ENCODE measurements at places on chromosomes 1 and 21. TPM values are rescaled to one million over a fixed set of nuclear protein-coding genes. Genes with fewer than 3 reads are reported as not detected.
A peak's percentile ranks its signal among the peaks of the same experiment; 100 is the strongest.

The EXO1 gene
- not detected for total RNA-seq

The ITGB2 gene
- total RNA-seq: 65.5 TPM

The SPAG17 gene
- total RNA-seq: not detected

The PODN gene
- 245 TPM for total RNA-seq

The DCDC2B gene
- total RNA-seq: not detected

The UBE2U gene
- not detected for total RNA-seq

The HTR6 gene
- total RNA-seq: not detected

The PTPN7 gene
- not detected for total RNA-seq

The IGSF21 gene
- total RNA-seq: 2.4 TPM

The PLPPR5 gene
- not detected for total RNA-seq

The ADGRL4 gene
- 73.5 TPM for total RNA-seq

GRCh38 chr21:28111151-28111619 lies 881.5 kb downstream of the LTN1 start:
- peak overlapping the region; percentile 60 for H3K27ac ChIP-seq
- peak; percentile 73 for DNase-seq
- no peaks in the 10 kb centered on the region for H3K4me1 ChIP-seq
- H3K27me3 ChIP-seq: no peaks in the 10 kb centered on the region
- H3K4me3 ChIP-seq: peak overlapping the region; percentile 53
- no peaks in the 10 kb centered on the region for H3K36me3 ChIP-seq

- H3K27ac ChIP-seq: no peak overlapping the region
- peaks cover 71% of the 10 kb centered on the region for H3K36me3 ChIP-seq
- H3K4me1 ChIP-seq: no peaks in the 10 kb centered on the region
- DNase-seq: no peak
- H3K27me3 ChIP-seq: no peaks in the 10 kb centered on the region
- H3K4me3 ChIP-seq: no peak overlapping the region
Measured at GRCh38 chr21:45507888-45508508, 34.2 kb downstream of the SLC19A1 start.

GRCh38 chr1:183093786-183094298 lies 70.6 kb downstream of the LAMC1 start:
- H3K4me1 ChIP-seq: peaks cover 3% of the 10 kb centered on the region
- H3K4me3 ChIP-seq: no peak overlapping the region
- no peaks in the 10 kb centered on the region for H3K36me3 ChIP-seq
- no peak overlapping the region for H3K27ac ChIP-seq

- no peaks in the 10 kb centered on the region for H3K27me3 ChIP-seq
- no peak overlapping the region for H3K4me3 ChIP-seq
- H3K36me3 ChIP-seq: peaks cover 22% of the 10 kb centered on the region
Measured at GRCh38 chr1:31054349-31054748, 11.2 kb downstream of the PUM1 start.

GRCh38 chr1:30778154-30778978 lies 20.8 kb upstream of the LAPTM5 start:
- H3K36me3 ChIP-seq: no peaks in the 10 kb centered on the region
- H3K27ac ChIP-seq: no peak overlapping the region
- H3K4me3 ChIP-seq: no peak overlapping the region
- DNase-seq: no peak
- no peaks in the 10 kb centered on the region for H3K27me3 ChIP-seq
- no peaks in the 10 kb centered on the region for H3K4me1 ChIP-seq

DNA sequence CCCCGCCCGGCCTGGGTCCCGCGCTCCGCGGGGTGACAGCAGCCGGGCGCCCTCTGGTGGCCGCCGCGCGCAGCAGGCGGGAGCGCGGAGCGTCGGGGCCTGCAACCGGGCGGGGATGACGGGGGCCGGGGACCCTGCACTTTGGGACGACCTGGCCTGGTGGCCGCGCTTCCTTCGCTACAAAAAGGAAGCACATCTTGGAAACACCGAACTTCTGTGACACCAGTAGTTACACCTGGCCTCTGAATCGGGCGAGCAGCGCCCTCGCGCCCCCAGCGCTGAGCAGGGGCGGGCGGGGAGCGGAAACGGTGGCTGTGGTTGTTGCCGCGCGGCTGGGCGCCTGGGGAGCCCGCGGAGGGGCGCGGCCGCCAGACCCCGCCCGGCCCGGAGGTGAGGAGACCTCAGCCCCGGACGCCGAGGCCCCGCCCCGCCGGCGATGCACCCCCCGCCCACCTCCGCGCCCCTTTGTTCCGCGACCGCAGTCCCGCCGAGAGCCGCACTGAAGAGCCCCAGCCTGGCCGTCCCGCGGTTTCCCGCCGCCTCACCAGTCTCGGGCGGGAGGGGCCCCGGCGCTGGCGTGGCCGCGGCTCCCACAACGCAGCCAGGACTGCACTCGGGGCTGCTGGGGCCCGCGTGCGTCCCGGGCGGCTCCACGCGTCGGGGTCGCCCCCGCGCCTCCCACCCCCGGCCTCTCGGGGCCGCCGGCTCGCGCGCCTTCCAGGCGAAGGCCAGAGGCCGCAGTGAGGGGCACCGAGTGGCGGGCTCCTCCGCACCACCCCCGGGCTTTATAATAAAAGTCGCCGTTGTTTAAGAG lies 59.3 kb downstream of the H3-3A start:
- peak; percentile 75 for DNase-seq
- H3K4me1 ChIP-seq: no peaks in the 10 kb centered on the region
- H3K27me3 ChIP-seq: no peaks in the 10 kb centered on the region

- H3K27ac ChIP-seq: no peak overlapping the region
- no peaks in the 10 kb centered on the region for H3K36me3 ChIP-seq
- H3K27me3 ChIP-seq: no peaks in the 10 kb centered on the region
- no peak for DNase-seq
Measured at GRCh38 chr1:245829194-245829593, 674.4 kb downstream of the KIF26B start.

GRCh38 chr1:83964153-83964552 lies 34.8 kb downstream of the TTLL7 start:
- no peaks in the 10 kb centered on the region for H3K27me3 ChIP-seq
- peaks cover 3% of the 10 kb centered on the region for H3K4me1 ChIP-seq
- no peak for DNase-seq
- H3K27ac ChIP-seq: peak overlapping the region; percentile 88
- no peaks in the 10 kb centered on the region for H3K36me3 ChIP-seq

- H3K27me3 ChIP-seq: no peaks in the 10 kb centered on the region
- no peak overlapping the region for H3K27ac ChIP-seq
- no peak for DNase-seq
Measured at GRCh38 chr1:100445565-100445964, 92.4 kb upstream of the GPR88 start.

GRCh38 chr1:236239092-236239585 lies 42.6 kb downstream of the ERO1B start:
- no peaks in the 10 kb centered on the region for H3K4me1 ChIP-seq
- H3K4me3 ChIP-seq: no peak overlapping the region
- peaks cover 4% of the 10 kb centered on the region for H3K36me3 ChIP-seq
- DNase-seq: no peak
- H3K27ac ChIP-seq: no peak overlapping the region
- H3K27me3 ChIP-seq: no peaks in the 10 kb centered on the region

DNA sequence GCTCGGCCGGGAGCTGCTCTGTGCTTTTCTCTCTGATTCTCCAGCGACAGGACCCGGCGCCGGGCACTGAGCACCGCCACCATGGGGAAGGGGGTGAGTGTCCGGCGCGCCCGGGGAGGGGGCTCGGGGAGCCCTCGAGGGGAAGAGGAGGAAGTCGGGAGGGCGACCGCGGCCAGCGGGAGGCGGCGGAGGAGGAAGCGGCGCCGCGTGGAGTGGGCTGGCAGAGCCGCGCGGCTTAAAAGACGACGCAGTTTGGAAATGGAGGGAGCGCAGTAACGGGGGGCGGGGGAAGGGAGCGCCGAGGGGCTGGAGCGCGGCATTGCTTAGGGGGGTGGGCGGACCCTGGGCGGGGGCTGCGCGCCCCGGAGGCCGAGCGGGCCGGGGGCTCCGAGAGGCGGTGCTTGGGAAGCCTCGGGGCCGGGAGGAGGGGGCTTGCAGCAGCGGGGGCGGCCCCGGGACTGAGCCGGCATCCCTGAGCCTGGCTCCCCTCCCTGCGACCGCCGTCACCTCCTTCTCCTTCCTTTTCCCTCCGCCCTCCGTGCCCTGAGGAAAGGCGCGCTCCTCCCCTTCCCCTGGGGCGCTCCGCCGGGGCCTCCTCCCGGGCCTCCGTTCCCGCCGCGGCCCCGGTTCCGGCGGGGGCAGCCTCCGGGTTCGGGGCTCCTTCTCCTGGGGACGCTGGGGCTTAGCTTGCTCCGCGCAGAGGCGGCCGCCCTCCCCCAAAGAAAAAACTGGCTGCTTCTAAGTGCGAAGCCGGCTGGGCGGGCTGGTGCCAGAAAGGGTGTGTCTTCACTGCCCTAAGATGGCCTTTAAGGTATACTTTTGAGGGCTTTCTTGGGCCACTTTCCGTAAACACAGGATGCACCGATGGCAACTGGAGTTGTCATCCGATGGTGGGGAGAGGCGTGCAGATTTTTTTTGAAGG lies 648 bp downstream of the ATP1A1 start:
- no peaks in the 10 kb centered on the region for H3K27me3 ChIP-seq
- H3K4me3 ChIP-seq: peak overlapping the region; percentile 81
- no peaks in the 10 kb centered on the region for H3K36me3 ChIP-seq
- peak overlapping the region; percentile 96 for H3K27ac ChIP-seq
- DNase-seq: peak; percentile 84

- no peaks in the 10 kb centered on the region for H3K27me3 ChIP-seq
- H3K4me3 ChIP-seq: no peak overlapping the region
- H3K4me1 ChIP-seq: no peaks in the 10 kb centered on the region
- DNase-seq: no peak
- no peak overlapping the region for H3K27ac ChIP-seq
Measured at GRCh38 chr1:227333423-227333822, 15.1 kb upstream of the CDC42BPA start.

GRCh38 chr1:92473781-92474495 lies 12.8 kb downstream of the GFI1 start:
- H3K27ac ChIP-seq: no peak overlapping the region
- H3K36me3 ChIP-seq: no peaks in the 10 kb centered on the region
- H3K4me3 ChIP-seq: no peak overlapping the region
- DNase-seq: no peak
- H3K4me1 ChIP-seq: no peaks in the 10 kb centered on the region

GRCh38 chr1:196684476-196684875 lies 32.6 kb downstream of the CFH start:
- H3K27ac ChIP-seq: no peak overlapping the region
- H3K36me3 ChIP-seq: no peaks in the 10 kb centered on the region
- DNase-seq: no peak
- H3K4me1 ChIP-seq: no peaks in the 10 kb centered on the region
- H3K27me3 ChIP-seq: no peaks in the 10 kb centered on the region

DNA sequence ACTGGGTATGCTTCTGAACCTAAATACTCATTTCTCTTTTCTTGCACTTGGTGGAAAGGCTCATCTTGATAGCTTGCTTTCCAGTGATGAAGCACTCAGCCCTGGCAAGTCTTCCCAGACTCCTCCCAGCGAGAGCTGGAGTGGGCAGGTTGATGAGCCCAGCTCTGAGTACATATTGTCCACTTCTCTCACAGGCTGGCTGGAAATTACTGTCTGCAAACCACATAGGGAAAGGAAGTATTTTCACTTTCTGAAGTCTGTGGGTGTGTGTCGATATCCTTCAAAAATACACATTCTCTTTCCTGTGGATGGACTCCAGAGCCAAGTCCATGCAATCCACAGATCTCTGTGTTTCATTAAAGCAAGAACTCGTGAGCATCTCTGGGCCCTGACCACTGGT lies 38.7 kb upstream of the CNTN2 start:
- no peak overlapping the region for H3K4me3 ChIP-seq
- no peaks in the 10 kb centered on the region for H3K4me1 ChIP-seq
- H3K27me3 ChIP-seq: no peaks in the 10 kb centered on the region
- DNase-seq: no peak

DNA sequence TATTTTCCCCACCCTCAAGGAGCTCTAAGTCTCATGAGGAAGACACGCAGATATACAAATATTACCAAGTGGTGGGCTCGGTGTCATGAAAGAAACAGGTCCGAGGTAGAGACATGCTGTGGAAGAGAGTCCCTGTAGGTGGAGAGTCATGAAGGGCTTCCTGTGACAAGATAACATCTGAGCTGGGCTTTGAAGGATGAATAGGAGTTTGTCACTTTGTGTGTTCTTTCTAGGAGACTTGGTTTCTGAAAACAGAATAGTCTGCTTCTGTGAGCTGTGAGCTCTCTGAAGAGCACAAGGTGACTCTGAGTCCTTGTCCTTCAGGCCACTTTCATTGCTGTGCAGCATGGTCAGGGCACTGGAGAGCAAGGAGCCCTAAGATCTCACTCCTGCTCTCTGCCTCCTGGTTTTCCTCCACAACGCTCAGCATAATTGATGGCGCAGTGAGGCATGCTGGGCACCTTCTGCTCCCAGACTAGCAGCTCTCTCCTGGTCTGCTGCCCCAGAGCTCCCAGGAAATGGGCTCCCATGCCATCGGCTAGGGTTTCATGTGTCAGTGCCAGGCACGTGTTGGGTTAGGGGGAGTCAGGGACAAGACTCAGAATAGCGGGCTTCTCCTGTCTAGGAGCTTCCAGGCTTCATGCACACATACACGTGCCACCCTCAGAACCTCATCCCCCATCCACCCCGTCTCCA lies 209.9 kb upstream of the CSF3R start:
- no peak for DNase-seq
- H3K4me1 ChIP-seq: no peaks in the 10 kb centered on the region
- no peak overlapping the region for H3K4me3 ChIP-seq
- H3K27ac ChIP-seq: no peak overlapping the region

GRCh38 chr1:107147843-107148242 lies 7.0 kb downstream of the NTNG1 start:
- no peaks in the 10 kb centered on the region for H3K36me3 ChIP-seq
- no peak overlapping the region for H3K4me3 ChIP-seq
- H3K27me3 ChIP-seq: no peaks in the 10 kb centered on the region
- H3K4me1 ChIP-seq: no peaks in the 10 kb centered on the region

DNA sequence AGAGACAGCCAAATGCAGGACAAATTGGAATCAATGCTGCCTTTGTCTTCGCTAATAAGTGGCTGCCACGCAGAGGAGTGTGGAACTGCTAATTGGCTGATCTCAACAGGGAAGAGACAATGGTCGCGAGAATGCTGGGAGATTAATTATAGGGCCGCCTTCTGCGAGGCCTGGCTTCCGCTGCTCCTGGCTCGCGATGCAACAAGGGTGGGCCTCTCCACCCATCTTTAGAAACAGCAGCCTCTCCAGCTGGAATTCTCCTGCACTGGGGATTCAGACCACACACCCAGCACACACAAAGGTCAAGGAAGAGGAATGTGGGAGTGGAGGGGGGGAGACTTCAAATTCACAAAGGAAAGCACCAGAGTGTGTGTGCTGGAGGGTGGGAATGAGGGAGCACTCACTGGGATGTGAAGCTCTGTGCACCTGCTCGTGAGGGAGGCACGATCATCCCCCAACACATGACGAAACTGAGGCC lies 200.7 kb upstream of the GRIK3 start:
- no peaks in the 10 kb centered on the region for H3K4me1 ChIP-seq
- H3K27me3 ChIP-seq: no peaks in the 10 kb centered on the region
- H3K4me3 ChIP-seq: no peak overlapping the region
- no peak overlapping the region for H3K27ac ChIP-seq

DNA sequence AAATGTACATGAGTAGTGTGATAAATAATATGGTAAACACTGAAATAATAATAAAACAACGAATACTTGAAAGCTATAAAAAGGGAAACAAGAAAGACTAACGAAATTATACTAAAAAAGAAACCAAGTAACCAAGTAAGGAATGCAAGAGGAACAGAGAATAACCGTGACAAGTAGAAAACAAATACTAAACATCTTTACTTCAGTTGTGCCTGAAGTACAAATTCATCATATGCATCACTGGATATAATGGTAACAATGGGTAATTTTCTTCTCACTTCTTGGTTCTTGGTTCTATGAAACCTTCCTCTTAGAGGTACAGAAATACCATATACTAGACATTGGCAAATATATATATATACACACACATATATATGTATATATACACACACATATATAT lies 1093.6 kb upstream of the B3GALT2 start:
- H3K4me1 ChIP-seq: no peaks in the 10 kb centered on the region
- H3K27ac ChIP-seq: no peak overlapping the region
- H3K4me3 ChIP-seq: no peak overlapping the region
- no peaks in the 10 kb centered on the region for H3K36me3 ChIP-seq
- DNase-seq: no peak
- no peaks in the 10 kb centered on the region for H3K27me3 ChIP-seq
